ENCODE measurements at places on chromosomes 16 and 17.

GRCh38 chr16:86165479-86165878 lies 266.5 kb downstream of the IRF8 start:
- DNase-seq, result no peak

- no peak for DNase-seq
Observed at GRCh38 chr17:19558946-19559345, 25.3 kb downstream of the SLC47A1 start.

- no peak for DNase-seq
Observed at GRCh38 chr17:83126275-83126811, 46.9 kb downstream of the METRNL start.

- DNase-seq, result peak; percentile 57
Observed at GRCh38 chr17:67718325-67718941, 697 bp downstream of the NOL11 start.

DNA sequence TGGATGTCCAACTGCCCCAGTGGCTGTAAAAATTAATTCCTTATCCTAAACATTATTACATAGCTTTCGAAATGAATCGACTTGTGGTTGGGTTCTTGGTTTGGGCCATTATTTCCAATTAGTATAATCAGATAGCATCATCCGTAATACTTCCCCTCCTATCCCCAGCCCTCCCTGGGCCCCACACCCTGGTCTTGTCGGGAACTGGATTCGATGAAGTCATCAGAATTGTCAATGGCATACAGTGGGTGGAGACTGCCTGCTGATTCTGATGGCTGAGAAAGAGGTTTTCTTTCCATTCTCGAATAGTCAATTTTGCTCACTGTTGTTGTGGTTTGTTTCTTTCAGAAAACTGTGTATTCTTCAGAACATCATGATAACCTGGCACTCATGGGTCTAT lies 395.1 kb downstream of the SEC14L1 start:
- DNase-seq, result no peak

- DNase-seq, result no peak
Observed at GRCh38 chr17:74125156-74125555, 78.3 kb upstream of the RPL38 start.

- no peak for DNase-seq
Observed at GRCh38 chr17:28573521-28573920, 2.2 kb upstream of the PIGS start.

- no peak for DNase-seq
Observed at GRCh38 chr16:79536958-79537357, 63.6 kb downstream of the MAF start.

DNA sequence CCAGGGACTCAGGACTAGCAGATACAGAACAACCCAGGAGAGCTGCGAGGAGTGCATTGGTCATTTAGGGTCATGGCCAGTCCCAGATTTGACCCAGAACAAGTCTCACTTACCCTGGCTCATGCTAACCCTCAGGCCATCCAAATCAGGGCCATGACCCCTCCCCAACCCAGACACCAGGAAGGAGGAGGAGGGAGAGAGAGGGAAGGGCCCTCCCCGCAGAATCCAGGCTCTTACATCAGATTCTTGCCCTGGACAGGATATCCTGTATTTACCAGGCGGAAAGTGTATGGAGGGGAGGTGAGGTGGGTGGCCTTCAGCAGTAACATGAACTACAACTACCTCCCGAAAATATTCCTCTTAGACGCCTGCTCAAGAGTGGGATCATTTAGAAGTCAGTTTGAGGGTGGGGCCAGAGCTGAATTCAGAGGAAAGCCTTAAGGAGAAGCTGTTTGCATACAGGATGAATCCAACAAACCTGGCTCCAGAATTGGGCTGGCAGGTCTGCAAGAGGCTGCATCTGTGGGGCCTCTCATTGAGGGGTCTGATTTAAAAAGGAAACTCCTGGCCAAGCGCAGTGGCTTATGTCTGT lies 2.1 kb downstream of the VAT1 start:
- DNase-seq, result no peak

DNA sequence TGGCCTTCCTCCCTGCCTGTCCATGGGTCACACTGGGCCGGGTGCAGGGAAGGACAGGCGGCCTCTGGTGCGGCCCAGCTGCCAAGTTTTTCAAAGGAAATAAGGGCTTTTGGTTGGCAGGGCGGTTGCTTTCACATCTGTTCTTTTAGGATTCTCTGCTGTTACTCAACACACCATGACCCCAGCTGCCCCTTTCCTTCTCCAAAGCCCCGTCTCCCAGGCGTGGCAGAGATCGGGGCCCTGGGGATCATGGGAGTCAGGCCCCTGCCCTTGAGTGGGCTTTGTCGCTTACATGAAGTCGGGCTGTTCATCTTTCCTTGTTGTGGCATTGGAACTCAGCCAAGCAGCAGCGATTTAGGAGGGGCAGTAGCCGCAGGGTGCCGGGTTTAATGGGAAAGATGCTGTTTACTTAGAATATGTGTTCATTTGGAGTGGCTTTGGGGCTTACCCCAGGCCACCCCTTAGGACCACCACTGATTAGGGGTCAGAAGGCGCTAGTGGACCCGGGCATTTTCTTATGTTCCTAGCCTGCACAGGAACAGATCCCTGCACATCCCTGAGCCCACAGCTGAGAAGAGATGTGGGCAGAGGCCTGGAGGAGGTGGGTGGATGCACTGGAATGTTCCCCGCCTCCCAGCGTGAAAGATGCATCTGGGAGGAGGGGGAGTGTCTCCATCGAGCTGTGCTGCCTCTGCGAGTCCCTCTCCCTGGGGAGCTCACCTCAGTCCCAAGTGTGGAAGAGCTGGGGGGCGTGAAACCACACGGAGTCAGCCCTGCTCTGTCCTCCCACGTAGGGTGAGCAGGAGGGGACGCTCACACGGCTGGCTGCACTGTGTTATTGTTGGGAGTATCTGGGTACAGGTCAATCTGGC lies 6.8 kb upstream of the ADCY7 start:
- no peak for DNase-seq

DNA sequence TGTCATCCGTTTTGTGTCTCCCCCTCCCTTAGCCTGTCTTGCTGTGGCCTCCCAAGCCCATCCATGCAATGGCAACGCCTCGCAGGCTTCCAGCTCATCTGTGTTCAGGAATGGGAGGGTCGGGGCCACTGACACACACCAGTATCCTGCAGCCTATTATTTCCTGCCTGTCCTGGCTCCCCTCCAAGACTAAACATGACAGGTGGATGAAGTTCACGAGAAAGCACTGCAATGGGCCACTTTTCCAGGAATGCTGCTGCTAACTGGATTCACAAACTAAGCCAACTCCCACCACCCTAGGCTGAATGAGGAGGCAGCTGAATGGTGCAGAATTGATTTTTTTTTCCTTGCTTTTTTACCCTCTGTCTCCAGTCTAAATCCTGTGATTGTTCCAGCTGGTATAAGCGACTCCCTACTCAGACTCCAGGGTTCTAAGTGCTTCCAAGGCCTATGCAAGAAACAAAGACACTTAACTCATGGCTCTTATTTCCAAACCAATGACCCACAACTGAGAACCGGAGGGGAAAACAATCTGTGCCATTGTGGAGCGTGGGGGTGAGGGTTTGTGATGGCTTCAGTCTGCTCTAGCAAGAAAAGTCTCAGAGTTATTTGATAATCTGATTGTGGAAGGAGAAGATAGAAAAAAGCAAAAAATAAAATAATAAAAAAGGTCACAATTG lies 23.3 kb downstream of the TMEM100 start:
- no peak for DNase-seq

GRCh38 chr16:69397821-69398521 lies 12.2 kb upstream of the TERF2 start:
- DNase-seq, result no peak

DNA sequence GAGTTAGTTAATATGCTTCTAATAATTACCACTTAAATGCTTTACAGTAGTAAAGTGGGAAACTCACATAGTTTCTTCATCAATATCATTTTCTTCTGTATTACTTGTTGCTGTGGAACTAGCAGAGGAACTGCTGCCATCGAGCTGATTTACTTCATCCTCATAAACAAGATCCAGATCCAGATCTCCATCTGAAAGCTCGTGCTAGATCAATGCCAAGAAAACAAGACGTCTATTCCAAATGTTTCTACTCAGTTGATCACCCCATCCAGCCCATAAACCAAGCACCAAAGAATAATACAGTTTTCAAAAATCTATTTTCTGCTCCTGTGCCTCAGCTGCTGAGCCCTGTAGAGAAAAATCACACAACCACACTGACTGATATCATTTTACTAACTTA lies 59.1 kb downstream of the TRIM37 start:
- DNase-seq, result no peak

DNA sequence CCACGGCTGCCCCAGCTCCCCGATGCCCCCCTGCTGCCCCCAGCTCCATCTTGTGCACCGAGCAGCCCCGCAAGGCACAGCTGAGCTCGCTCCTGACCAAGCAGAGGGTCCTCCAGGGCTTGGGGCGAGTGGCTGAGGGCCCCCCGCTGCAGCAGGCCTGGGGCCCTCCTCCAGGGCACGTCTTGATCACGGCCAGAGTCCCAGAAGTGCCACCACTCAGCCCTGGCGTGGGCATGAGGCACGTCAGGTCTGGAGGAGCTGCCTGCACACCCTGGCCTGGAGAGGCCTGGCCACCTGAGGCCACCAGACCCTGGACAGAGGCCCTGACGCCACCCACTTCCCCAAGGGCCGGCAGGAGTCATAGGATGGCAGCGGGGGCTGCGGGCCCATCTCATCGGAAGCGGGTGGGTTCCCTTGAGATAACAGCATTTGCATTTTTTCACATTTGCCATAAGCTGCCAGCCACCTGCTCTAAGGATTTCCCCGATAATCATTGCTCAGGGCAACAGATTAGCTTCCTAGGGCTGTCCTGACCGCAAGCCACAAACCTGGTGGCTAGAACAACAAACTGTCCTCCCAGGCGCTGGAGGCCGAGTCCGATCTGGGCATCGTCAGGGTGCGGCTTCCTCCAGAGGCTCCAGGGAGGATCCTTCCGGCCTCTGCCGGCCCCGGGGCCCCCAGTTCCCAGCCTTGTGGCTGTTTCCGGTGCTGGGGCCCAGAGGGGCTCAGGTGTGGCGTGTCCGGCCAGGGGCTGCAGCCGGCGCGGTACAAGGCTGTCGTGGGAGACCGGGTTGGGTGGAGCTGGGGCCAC lies 23.9 kb upstream of the C1QTNF8 start:
- DNase-seq, result no peak

DNA sequence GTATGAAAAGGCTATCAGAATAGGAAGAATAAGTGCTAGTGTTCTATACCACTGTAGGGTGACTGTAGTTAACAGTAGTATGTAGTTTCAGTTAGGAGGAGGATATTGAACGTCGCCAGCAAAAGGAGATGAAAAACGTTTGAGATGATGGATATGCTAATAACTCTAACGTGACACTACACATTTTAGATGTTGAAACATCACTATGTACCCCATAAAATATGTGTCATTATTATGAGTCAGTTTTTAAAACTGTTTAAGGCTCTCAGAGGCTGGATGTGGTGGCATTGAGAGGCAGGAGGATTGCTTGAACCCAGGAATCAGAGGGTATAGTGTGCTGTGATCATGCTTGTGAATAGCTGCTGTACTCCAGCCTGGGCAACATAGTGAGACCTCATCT lies 31.8 kb downstream of the UBN1 start:
- DNase-seq, result no peak

GRCh38 chr16:19815418-19815817 lies 69.2 kb downstream of the GPRC5B start:
- no peak for DNase-seq

DNA sequence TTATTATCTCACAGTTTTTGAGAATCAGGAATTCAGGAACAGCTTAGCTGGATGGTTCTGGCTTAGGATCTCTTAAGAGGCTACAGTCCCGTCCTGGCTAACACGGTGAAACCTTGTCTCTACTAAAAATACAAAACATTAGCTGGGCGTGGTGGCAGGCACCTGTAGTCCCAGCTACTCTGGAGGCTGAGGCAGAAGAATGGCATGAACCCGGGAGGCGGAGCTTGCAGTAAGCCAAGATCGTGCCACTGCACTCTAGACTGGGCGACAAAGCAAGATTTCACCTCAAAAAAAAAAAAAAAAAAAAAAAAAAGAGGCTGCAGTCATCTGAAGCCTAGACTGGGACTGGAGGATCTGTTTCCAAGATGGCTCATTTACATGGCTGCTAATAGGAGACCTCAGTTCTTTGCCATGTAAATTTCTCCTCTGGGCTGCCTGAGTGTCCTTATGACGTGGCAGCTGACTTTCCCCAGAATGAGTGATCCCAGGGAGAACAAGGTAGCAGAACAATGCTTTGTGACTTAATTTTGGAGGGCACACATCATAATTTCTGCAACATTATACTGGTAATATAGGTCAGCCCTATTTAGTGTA lies 95.8 kb upstream of the CORO6 start:
- DNase-seq, result no peak

GRCh38 chr17:77634710-77635109 lies 323.8 kb upstream of the TNRC6C start:
- DNase-seq, result no peak

All from CD4-positive, alpha-beta T cell treated with Interleukin-12 subunit alpha and Interleukin-12 subunit beta, for 1 hour (primary cell).